ENCODE measurements at places on chromosomes 6 and 20.

- no peak for DNase-seq
Observed at GRCh38 chr6:157442291-157442690, 61.3 kb downstream of the ZDHHC14 start.

GRCh38 chr6:71982389-71982788 lies 96.0 kb downstream of the RIMS1 start:
- no peak for DNase-seq

- no peak for DNase-seq
Observed at GRCh38 chr6:82208913-82209312, 38.6 kb downstream of the IBTK start.

DNA sequence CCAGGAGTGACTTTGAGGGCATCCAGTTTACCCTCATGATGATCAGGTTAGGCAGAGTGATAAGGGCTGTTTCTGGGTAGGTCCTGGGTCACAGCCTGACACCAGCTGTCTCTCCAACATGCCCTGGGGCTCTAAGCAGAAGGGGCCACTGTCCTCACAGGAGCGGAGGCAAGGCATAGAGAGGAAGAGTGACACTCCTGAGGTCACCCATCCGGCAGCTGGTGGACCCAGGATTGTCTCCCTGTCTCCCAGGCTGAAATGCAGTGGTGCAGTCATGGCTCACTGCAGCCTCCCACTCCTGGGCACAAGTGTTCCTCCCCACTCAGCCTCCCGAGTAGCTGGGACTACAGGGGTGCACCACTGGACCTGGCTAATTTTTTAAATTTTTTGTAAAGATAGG lies 12.0 kb downstream of the DLGAP4 start:
- DNase-seq: no peak

- DNase-seq: no peak
Observed at GRCh38 chr6:95325916-95326315, 251.4 kb upstream of the MANEA start.

Measured in GM19239 (cell line).